ENCODE measurements at places on chromosomes 11 and 22.
A peak's percentile ranks its signal among the peaks of the same experiment; 100 is the strongest.

- DNase-seq: no peak
These were observed 32.2 kb downstream of the ARAP1 start for GRCh38 chr11:72720047-72720446.

GRCh38 chr11:7498193-7498592, 12.9 kb downstream of the OLFML1 start:
- DNase-seq: no peak

GRCh38 chr11:46290598-46291309, 13.3 kb downstream of the CREB3L1 start:
- DNase-seq: peak; percentile 90

DNA sequence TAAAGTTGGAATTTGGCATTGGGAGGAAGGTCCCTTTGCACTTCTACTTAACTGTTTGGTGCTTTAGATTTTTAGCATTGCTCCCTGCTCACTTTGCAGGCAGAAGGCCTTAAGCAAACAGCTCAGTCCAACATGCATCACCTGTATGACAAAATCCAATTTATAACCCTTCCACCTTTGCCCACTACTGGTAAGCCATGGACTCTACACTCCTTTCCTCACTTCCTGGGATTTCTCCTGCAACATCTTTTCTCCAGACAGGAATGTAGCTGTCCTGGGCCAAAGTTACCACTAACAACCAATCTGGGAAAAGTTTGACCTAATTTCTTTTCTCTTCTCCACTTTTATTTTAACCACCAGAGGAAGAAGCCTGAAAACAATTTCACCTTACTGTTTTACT, 1.8 kb upstream of the OR2D2 start:
- no peak for DNase-seq

DNA sequence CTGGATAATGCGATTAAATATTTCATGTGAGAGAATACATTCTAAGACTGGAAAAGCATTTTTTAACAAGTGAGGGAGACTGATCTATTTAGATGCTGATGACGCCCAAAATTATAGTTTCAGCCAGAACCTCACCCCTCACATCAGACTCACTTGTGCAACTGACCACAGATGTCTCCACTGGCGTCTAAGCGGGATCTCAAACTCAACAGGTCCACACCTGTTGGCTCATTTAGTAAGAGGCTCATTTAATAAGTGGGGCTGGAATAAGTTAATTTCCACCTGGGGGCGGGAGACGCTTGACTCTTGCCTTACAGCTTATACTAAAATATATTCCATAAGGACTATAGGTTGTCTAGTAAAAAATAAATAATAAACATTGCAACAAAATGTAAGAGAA, 47.5 kb downstream of the MORC2 start:
- DNase-seq: no peak

DNA sequence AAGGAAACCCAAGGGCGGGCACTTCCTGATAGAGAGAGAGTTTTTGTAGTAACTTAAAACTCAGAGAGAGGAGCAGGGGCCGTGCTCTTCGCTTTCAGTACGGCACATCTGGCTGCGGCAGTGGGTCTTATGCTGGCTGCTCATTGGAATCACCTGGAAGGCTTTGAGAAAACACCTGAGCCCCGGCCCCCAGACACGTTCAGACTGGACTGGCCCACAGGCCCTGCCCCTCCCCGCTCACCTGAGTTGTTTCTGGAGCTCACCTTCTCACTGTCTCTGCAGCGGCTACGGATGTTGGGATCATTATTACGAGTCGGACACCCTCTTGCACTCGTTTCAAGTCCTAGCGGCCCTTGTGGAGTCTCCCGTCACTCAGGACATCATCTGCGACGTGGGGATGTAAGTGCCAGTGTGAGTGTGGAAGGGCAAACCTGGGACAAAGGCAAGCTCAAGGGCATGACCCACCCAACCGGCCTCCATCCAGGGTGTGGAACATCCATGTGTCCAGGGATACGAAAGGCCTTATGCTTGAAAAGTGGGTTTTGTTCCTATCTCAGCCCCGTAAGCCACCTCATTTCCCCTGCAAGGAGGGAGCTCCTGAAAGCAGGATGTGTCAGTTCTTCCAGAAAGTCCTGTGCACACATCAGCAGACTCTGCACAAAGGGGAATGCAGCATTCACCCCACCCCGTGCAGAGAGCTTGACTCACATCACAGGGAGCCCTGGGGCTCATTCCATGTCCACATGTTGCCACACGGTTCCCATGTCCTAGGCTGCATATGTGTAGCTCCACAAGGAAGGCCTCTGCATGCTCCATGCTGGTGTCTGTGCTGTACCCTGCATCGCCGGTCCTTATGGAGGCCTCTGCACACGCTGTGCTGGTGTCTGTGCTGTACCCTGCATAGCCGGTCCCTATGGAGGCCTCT, 5.4 kb downstream of the NADSYN1 start:
- no peak for DNase-seq

DNA sequence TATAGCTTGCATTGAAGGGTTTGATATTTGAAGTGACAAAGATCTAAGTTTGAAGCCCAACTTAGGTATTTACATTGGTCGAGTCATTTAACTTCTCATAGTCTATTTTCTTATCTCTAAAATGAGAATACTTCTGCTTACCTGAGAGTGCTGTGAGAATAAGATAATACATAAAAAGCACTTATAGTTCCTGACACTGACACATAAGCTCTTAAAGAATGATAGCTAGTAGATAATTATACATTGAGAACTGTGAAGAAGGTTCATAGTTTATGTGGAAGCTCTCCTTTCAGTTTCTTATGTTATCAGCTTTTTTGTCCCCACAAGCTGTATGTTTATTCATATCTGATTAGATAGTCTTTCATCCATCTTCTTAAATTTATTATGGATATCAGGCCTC, 4.8 kb downstream of the PPME1 start:
- DNase-seq: no peak

GRCh38 chr11:116172851-116173250, 599.9 kb downstream of the BUD13 start:
- no peak for DNase-seq

- DNase-seq: no peak
These were observed 5.9 kb downstream of the FAM118B start for GRCh38 chr11:126217491-126217890.

DNA sequence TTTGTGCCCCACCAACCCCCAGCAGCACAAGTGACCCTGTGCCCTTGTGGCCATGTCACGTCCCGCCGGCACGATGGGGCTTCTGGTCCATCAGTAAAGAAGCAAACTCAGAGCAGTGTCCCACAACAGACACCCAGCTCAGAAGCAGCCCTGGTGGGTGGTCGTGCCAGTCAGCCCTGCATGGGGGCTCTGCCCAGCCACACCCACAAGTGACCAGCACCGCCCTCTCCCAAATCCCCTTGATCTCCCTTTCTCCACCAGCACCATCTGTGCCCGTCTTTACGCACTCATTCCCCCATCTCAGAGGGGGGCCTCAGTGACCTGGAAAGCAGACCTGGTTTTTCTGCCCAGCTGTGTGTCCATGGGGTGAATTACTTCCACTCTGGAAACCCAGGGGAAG, 149.1 kb downstream of the DSCAML1 start:
- no peak for DNase-seq

GRCh38 chr11:46408407-46408986, 16.9 kb upstream of the CHRM4 start:
- no peak for DNase-seq

- DNase-seq: no peak
These were observed 44.1 kb upstream of the E2F8 start for GRCh38 chr11:19284881-19285280.

DNA sequence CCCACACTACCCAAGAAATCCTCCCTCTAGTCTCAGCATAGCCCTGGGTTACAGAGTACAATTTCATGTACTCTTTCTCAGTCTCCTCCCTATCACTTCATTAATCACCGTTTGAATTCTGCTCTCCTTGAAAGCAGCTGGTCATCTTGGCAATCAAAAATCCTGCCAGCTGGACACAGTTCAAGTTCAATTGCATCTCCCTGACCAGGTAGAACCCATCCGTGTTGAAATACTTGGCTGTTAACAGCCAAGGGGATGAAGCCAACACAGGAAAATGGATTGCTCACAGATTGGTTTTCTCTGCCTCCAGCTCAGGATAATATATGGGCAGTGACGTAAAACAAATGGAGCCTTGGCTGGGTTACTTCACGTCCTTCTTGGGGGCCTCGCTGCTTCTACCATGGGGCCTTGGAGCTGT, 55.1 kb upstream of the GRK3 start:
- no peak for DNase-seq

DNA sequence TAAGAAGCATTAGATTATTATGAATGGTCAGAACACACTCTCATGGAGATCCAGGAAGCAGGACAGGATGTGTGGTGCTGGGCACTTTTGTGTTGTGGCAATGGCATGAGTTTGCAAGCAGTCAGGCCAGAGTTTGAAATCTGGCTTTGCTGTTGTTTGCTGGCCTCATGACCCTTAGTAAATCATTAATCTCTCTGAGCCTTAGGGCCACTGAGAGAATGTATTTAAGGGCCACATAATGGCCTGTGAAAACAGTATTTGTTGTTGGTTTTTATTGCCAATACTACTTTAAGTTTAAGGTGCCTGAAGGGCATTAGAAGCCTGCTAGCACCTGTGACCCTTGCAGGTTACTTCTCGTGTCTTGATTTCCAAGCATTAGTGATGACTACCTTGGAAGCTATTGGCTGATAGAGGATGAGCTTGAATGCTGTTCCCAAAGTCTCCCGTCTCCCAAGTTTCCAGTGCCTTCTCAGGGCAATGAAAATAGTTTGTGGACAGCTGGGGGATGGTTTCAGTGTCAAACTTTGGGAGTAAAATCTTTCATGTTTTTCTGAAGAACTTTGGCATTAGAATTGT, 24.6 kb downstream of the STIM1 start:
- no peak for DNase-seq

GRCh38 chr11:118877487-118878162, 6.1 kb upstream of the CXCR5 start:
- no peak for DNase-seq

DNA sequence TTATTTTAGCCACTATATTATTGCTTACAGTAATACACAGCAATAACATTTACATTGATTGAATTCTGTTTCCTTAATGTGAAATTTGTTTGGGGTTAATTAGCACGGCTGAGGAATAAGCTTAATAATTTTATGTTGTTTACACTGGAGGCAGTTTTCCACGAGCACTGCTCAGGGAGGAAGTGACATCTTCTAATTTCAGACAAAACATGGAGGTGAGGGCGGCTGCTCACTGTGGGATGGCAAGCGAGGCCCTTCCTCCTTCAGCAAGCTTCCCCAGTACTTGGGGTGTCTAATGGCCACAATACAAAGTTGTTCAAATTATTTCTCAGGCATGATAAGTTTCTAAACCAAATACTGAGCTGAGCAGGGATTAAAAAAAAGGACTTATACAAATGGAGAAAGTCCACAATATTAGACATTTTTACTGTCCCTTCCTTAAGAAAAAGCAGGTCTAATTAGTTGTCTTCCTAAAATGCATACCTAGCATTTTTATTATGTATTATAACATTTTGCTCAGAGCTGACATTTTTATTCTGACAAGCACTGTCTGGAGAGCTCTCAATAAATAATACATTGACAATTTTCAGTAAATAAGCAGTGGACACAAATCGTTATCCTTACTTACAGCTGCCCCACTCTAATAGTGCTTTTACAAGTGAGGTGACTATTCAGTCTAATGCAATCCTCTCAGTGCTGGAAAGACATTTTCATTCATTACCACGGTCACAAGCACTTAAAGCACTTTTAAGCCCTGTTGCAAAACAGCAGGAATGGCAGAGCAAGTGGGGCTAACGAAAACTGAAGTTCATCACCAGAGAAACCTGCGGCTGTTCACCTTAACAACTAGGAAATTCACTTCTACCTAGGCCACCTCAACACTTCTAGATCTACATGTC, 56.2 kb downstream of the SOX6 start:
- DNase-seq: no peak

DNA sequence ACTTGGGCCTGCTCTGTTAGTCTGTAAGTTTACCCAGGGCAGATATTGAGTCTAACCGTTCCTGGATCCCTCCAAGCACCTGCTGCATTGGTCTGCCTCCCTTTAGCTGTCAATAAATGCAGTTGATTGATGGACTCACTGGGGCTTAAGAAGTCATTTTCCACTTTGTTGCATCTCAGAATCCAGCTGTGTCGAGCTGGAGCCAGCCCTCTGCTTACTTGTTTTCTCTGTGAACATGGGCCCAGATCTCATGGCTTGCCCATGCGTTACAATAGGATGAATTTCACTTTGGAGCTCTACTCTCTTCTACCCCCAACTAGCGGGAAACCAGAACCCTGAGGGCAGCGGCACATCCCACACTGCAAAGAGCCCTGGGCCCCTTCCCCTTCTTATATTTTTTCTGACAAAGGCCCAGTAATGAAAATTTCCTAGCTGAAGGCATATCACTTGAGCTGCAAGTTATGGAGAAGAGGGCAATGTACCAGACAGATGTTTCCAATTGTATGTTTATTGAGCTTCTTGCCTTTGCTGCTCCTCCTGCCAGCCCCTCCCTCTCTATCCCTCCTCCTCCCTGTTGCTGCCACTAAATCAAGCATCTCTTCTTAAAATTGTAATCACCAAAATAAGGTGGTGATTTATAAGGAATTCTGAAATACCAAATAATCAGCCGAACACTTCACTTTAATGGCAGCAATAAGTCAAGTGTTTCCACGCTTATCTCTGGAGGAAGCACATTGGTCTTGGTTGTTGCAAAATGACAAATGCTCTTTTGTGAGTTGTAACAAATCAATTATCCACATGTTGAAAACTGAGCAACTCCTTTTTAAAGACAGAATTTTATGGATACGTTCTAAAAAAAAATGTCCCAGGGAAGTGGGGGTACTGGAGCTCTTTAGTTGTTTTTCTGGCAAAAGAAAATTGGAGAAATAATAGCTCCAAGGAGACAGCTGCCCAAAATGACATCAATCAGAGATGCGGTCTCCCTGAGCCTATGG, 212.3 kb upstream of the ZBED5 start:
- peak; percentile 45 for DNase-seq

- no peak for DNase-seq
These were observed 6.7 kb downstream of the GLYATL2 start for GRCh38 chr11:58837707-58838388.

GRCh38 chr11:119590651-119591351, 138.2 kb downstream of the NECTIN1 start:
- DNase-seq: peak; percentile 58

DNA sequence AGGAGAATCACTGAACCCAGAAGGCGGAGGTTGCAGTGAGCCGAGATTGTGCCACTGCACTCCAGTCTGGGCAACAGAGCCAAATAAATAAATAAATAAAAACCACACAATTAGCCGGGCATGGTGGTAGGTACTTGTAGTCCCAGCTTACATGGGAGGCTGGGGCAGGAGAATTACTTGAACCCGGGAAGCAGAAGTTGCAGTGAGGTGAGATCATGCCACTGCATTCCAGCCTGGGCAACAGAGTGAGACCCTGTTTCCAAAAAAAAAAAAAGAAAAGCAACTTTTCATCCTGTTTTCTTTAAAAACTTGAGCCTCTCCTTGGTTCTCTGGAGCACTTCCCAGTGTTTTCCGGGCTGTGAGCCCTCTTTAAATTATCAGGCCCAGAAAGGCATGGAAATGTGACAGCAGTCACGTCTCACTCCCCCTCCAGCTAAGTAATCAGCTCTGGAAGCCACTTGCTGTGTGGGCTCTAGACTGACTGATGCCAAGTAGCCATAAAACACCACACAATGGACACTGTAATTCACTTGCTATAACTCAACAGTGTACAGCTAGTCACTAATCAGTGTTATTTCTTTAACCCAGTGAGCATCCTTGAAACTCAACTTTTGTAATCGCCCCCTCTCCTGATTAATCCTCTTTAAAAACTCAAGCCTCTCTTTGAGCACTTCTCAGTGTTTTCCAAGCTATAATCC, 13.0 kb upstream of the MCHR1 start:
- no peak for DNase-seq

Measured in neural progenitor cell (in vitro differentiated cells).